ENCODE measurements at places on chromosomes 5 and 9.

DNA sequence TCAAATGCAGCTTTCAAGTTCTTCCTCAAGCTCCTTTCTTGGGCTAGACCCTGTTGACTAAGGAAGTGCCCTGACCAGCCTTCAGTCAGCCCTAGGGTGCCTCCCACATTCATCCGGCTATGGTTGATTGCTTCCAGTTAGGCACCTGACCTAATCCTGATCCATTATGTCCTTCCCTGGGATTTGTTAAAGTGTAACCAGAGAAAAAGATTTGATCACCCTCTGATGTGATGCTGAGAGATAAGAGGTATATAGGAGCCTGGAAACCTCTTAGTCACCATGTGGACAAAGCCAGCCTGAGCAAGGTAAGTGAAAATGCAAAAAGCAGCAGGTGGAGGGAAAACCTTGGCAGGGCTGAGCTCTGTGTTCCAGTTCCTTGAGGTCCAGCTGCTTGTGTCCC lies 178.8 kb upstream of the ERCC6L2 start:
- no peak for DNase-seq

DNA sequence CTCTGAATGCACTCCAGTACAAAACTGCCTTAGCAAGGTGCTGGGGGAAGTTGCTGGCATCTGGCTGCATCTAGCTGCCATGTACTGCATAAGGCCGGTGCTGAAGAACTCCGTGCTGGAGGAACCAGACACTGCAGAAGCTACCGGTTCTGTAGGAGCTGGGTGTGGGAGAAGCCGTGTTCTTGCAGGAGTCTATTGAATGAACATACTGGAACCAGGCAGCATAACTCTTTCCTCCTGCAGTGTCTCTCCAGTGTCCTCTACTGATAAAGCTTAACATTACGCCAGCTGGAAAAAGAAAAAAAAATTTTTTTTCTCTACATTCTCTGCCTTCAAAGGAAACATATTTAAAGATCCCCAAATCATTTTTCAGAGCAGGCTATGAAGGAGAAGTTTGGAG lies 38.5 kb downstream of the VPS13A start:
- DNase-seq = peak; percentile 2

DNA sequence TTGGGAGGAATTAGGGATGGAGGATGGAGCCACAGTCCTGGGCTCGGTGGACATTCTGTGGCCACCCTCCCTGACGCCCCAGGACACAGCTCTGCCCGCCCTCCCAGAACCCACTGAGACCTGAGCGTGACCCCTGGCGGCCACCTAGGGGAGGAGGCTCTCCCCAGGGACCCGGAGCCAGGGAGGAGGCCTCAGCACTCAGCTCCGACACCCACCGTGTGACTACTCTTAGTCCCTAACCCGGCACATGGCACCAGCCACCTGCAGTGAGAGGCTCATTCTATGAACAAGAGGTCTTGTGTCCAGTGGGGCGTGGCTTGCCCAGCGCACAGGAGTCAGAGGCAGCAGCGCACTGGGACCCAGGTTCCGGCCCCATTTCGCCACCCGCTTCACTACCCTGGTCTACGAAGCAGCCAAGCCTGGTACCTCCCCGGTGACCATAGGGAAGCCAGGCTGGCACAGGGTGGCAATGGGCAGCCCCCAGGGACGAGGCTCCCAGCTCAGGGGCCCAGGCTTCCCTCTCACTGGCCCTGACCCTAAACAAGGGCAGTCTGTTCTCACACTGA lies 10.2 kb downstream of the SARDH start:
- no peak for DNase-seq

GRCh38 chr5:172616730-172617129 lies 24.3 kb upstream of the NEURL1B start:
- no peak for DNase-seq

- DNase-seq = no peak
Observed at GRCh38 chr5:110288766-110289511, 437.5 kb downstream of the TMEM232 start.

DNA sequence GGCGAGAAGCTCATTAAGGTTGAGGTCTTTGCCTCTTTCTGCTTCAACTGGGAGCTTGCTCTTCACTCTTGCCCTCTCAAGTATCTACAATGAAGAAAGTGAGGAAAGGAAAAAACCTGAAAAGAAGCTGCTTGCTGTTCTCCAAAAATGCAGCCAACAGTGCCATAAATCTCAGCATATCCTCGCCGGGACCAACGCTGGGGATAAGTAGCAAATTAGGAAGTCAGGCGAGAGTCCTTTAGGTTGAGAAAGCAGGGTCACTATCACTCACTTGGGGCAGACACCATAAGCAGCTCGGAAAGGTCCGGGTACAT lies 399 bp downstream of the NUP155 start:
- no peak for DNase-seq

DNA sequence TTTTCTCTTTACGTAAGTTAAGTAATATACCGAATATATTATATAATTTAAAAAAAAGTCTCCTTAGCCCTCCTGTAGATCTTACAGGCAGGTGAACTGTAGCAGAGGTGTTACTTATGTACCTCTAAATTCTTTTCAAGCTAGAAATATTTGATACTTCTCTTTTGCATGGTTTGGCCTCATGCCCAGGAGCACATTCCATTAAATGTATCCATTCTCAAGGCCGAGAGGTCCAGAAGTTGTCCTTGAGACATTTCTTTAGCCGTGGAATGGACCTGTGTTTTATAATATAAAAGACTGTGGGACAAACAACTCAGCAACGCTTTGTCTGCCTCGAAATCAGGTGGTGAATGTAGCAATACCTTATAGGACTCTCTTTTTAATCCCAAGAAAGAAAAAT lies 184.5 kb downstream of the TRIO start:
- no peak for DNase-seq

DNA sequence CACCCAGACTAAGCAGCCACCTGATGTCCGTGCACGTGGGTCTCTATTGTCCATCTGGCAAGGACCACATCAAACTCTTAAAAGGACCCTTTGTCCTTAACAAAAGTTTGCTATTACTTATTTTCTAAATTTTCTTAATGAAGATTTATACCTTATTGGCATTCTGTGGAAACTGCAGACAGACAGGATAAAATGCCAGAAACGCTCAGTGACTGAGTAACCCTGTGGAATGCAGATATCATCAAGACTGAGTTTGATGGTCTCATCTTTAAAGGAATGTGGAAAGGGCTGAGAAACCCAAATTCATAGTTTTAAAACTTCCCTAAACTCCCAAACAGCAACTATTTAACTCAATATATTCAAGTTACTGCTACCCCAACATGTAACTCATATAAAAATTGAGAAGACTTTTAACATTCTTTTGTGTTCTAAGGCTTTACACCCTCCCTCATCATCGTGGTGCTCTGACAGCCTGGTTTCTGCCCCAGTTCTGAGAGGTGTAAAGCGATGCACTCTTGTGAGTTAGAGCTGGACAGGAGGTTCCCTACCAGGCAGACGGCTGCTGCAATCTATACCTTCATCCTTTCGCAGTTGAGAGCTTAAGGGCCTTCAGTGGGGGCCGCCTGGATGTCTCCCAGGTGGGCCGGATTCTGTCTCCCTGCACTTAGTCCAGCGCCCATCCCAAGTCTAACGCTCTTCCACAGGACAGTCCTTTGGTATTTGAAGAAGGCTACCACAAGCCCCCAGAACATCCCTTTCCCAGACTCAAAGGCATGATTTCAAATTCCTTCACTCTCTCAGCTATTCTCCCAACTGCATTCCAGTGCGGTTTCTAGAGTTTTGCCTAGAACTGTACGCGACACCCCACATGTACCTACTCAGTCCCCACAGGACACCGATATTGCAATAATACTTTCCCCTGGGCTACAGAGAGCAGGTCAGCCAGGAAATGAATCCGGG lies 68.9 kb downstream of the DAP start:
- no peak for DNase-seq

- no peak for DNase-seq
Observed at GRCh38 chr9:16103620-16104397, 551.0 kb downstream of the CCDC171 start.

DNA sequence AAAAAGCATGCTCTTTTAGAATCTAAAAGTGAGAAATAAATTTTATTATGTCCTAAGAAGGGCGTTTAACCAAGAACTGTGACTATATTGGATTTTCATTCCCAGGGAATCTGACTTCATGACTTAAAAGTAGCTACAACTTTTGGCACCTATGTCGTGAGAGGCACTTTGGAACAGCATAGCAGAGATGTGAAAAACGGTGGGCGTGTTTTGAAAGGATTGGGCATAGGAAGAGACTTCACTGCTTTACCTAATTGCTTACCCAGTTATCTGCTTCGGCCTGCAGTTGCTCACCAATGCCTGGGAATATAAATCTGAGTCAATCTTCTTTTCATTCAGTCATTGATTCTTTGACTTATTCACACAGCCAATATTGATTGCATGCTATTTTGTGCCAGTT lies 363.4 kb downstream of the DNAH5 start:
- DNase-seq = no peak

GRCh38 chr5:156799171-156799570 lies 50.9 kb upstream of the PPP1R2B start:
- no peak for DNase-seq

DNA sequence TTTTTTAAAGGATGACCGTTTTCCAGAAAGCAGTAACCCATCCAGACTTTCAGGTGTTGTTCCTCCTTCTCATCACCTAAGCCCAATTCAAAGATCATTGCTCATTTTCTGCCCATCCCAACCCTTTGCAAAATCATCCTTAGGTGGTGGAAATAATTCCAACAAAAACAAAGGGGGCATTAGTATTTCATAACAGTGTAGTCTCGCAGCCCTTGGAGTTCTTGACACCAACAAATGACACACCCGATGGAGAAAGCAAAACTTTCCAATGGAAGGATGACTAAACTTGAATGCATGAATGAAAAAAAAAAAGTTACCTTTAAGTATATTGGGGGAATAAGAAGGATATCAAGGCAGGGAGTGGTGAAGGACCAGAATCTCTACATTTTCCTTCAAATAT lies 117.0 kb downstream of the PAPPA start:
- DNase-seq = no peak

GRCh38 chr5:107820429-107820828 lies 149.7 kb upstream of the EFNA5 start:
- DNase-seq = no peak

DNA sequence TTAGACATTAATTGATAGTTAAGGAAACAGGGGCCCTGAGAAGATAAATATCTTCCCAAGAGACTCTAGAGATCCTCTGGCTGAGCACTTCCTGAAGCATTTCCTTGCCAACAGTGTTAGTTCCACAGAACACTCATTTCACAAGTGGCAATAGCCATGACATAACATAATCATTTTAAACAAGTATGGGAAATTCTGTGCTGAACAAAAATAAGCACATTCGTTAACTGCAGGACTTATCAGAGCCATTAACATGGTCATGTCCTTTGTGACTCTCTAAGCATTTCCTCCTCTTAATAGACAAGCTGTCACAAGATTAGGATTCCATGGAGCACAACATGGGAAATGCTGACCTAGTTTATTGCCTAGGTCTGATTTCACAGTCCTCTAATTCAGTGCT lies 184.9 kb downstream of the SNX18 start:
- no peak for DNase-seq

GRCh38 chr5:12648558-12648957 lies 744.3 kb upstream of the CTNND2 start:
- no peak for DNase-seq

DNA sequence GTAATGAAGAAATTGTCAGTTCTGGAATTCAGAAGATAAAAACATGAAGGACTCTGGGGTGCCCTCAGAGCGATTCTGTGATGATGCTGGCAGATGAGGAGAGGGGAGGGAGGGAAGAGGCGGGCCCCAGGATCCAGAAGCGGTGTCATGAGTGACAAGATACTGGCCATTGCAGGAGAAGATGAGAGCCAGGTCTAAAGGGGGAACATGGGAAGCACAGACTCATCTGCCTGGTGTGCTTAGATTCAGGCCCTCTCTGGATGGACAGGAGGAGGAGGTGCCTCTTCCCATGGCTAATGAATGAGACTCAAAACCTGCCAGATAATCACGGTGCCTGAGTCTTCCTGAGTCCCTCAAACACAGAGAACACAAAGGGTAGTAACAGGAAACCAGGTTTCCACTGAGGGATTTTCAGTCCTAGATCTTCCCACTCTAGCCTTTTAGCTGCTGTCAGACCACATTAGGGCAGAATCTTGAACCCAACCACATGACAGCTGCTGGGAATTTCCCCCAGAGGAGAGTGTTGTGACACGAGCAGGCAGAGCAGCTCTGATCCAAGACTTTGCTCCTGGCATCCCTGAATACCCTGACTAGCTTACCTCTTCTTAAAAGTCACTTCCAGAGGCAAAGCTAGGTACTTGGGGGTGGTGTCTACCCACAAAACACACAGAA lies 28.2 kb upstream of the HSPA9 start:
- no peak for DNase-seq

GRCh38 chr5:150623878-150624216 lies 16.6 kb upstream of the SYNPO start:
- no peak for DNase-seq

DNA sequence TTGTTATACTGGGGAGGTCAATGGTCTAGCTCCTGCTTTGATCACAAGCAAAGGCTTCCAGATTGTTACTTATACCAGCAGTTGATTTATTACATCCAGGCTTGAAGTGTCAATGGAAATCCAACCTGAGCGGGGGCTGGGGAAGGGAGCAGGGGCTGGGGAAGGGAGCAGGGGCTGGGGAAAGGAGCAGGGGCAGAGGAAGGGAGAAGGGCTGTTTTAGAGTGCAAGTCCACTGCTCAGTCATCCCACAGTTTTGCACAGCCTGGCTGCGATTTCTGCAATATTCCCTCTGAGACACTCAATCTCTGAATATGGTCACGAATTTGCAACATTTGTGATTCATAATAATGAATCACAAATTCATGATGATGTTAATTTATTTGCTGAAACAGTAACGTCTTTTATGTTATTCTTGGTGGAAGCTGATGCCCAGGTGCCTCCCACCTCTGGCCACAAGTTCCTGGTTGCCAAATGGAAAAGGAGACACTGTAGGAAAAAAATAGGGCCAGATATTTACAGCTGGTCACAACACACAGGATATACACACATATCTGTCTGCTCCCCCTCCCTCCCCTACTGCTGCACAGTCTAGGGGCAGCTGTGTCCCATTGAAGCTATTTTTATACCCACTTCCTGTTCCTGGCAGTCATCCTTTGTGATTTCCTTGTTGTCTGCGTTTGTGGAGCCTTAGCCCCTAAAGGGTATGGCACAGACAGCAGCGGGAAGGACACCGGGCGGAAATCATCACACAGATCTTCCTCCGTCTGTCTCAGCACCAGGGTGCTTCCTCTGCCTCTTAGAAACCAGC lies 325.1 kb downstream of the GADD45G start:
- DNase-seq = no peak

GRCh38 chr5:175711472-175712312 lies 53.8 kb downstream of the HRH2 start:
- no peak for DNase-seq

GRCh38 chr5:127311349-127311748 lies 20.8 kb downstream of the MEGF10 start:
- no peak for DNase-seq

GRCh38 chr5:122301016-122301415 lies 11.0 kb upstream of the SNCAIP start:
- DNase-seq = no peak
